ENCODE measurements at places on chromosomes 7 and 10. TPM values are rescaled to one million over a fixed set of nuclear protein-coding genes. Genes with fewer than 3 reads are reported as not detected.

Gene SPDYE16
- total RNA-seq: not detected

Gene NACAD
- total RNA-seq: 0.12 TPM

Gene RET
- not detected for total RNA-seq

Gene TET1
- total RNA-seq: 3.0 TPM

Gene CYP3A7
- not detected for total RNA-seq

Gene PDCD4
- 19.4 TPM for total RNA-seq

Gene CREB5
- total RNA-seq: 5.2 TPM

Gene PIK3CG
- not detected for total RNA-seq

Gene GNGT1
- total RNA-seq: not detected

Gene ADRA2A
- not detected for total RNA-seq

All from PC-3 (cell line).